ENCODE measurements at places on chromosomes 7 and 10. TPM values are rescaled to one million over a fixed set of nuclear protein-coding genes. Genes with fewer than 3 reads are reported as not detected.

PON1 gene
- polyA plus RNA-seq = 0.95 TPM

ALOX5 gene
- polyA plus RNA-seq = 2.0 TPM

AS3MT gene
- 18.8 TPM for polyA plus RNA-seq

IKZF1 gene
- polyA plus RNA-seq = 0.98 TPM

SUN3 gene
- polyA plus RNA-seq = not detected

HOXA13 gene
- polyA plus RNA-seq = 0.03 TPM
